ENCODE measurements at places on chromosomes 4 and X. TPM values are rescaled to one million over a fixed set of nuclear protein-coding genes. Genes with fewer than 3 reads are reported as not detected.

DIPK2B gene
- under 0.01 TPM for total RNA-seq

MAGEA3 gene
- total RNA-seq, result not detected

ACOX3 gene
- total RNA-seq, result 32.3 TPM

LIAS gene
- 6.2 TPM for total RNA-seq

IL1RAPL2 gene
- total RNA-seq, result not detected

STAG2 gene
- total RNA-seq, result 75.6 TPM

TSR2 gene
- 10.4 TPM for total RNA-seq

SLC25A31 gene
- not detected for total RNA-seq

CD38 gene
- not detected for total RNA-seq

TAF7L gene
- total RNA-seq, result 0.59 TPM

EGF gene
- 11.3 TPM for total RNA-seq

ZFYVE28 gene
- total RNA-seq, result 8.1 TPM

FRYL gene
- 72.7 TPM for total RNA-seq

ADGRG4 gene
- not detected for total RNA-seq

CACNA1F gene
- total RNA-seq, result not detected

GAGE12H gene
- not detected for total RNA-seq

CYBB gene
- total RNA-seq, result not detected

STATH gene
- not detected for total RNA-seq

CTSO gene
- total RNA-seq, result 15.6 TPM

RGN gene
- 1.5 TPM for total RNA-seq

Data from smooth muscle cell of the umbilical artery (primary cell).